Fibroblast of skin of abdomen (primary cell): ENCODE measurements at places on chromosomes 12 and 14.

DNA sequence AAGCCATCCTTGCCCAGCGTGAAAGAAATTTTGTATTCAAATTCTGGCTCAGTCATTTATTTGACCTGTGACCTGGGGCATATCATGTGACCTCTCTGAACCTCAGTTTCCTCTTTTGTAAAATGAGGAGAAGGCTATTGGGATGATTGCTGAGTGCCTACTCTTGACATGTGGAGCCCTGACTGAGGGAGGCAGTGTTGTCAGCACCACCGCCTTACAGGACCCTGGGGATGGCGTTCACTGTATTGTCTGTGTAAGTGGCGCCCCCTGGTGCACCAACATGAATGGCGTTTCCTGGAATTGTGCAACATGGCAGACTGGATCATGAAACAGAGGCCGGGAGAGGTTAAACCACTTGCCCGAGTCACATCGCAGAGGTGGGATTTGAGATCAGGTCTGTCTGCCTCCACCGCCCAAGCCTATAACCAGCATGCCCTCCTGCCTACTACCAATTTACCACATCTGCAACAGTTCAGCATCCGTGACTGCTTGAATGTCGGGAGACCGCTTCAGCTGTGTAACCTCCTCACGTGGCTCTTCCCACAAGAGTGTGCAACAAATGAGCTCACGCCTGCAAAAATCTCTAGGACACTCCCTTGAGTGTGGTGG is 20.1 kb upstream of the CCDC63 start:
- peak; percentile 69 for DNase-seq

DNA sequence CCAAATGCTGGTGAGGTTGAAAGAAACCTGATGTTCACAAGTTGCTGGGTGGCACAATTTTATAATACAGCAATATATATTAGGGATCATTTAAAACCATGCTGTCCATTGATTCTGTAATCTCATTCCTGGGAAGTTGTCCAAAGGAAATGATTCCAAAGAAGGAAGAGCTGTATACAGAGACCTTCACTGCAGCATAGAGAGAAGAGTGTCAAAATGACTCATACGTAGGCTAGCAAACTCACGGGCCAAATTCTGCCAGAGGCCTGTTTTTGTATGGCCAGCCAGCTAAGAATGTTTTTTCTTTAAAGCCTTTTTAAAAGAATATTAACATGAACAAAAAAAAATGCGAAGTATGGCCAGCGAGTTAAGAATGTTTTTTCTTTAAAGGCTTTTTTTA is 69.2 kb upstream of the MED13L start:
- DNase-seq = peak; percentile 92

DNA sequence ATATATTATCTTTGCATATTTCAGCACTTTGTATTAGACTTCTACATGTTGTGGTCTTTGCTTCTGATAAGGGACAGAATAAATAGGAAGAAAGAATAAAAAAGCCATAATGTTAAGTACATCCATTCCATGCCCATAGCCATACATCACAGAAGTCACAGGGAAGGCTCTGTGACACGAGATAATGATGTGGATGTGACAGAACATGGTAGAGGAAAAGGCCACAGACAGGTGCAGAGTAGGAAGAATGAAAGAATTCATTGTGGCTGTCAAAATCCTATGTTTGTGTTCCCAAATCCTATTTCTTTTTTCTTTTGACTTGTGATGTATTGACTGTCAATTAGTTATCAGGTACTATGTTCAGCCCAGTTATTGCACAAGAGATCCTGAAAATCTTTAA is 38.4 kb downstream of the BICD1 start:
- DNase-seq = no peak

DNA sequence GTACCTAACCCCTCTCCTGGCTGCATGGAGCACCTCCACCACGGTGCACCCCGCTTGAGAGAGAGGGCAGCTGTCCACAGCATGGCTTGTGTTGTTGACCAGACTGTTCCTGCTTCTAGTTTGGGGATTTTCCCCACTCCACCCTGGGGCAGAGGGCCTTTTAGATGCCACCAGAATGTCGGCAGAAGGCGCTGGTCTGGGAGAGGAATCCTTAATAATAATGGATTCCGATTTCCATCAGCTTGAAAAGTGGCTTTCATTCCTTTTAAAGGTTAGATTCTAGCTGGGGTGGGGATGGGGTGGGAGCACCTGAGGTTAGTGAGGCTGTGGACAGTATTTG is 1.8 kb downstream of the ESRRB start:
- no peak for DNase-seq

DNA sequence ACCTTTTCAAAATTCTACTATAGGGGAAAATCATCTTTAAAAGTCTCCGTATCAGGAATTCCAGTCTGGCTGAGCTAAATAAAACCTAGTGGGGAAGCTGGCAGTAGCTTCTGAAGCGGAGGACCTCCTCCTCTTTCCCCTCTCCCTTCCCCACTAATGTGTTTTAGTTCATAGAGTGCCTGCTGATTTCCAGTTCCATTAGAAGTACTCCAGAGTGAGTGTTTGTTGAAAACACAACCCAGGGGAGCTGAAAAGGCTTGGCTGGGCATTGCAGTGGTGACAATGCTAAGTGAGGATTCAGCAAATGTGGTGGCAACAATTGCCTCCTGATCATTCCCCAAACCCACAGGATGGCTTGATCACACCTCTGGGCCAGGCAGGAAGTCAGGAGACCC is 144.2 kb upstream of the FRMD6 start:
- DNase-seq = peak; percentile 37

GRCh38 chr12:29781705-29782266 is 2.0 kb downstream of the TMTC1 start:
- no peak for DNase-seq

DNA sequence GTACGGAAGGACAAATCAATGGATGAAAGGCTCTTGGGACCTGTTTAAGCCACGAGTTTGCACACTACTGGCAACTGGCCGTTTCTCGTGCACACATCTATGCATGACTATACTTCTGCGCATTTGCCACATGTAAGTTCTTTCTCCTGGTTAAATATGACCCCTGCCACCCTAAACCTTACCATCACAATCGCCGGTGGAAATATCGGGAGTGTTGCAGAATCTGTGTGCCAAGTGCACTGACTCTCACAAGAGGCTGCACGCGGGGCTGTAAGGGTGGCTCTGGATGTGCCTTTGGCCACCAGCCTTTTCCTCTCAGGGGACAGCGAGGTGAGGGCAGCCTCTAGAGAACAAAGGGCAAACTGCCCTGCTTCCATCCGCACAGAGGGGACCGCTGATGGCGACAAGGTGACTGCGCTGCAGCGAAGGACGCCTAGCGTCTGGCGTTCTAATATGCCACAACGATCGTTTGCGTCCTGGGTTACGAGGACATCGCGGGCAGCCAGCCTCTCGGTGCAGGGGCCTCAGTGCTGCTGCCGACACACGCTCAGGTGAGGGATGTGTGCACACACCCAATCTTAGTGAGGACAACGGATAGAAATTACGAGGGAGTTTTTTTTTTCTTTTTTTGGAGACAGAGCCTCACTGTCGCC is 232.2 kb downstream of the PCNX1 start:
- no peak for DNase-seq

GRCh38 chr12:59780605-59781135 is 184.8 kb downstream of the SLC16A7 start:
- peak; percentile 37 for DNase-seq

DNA sequence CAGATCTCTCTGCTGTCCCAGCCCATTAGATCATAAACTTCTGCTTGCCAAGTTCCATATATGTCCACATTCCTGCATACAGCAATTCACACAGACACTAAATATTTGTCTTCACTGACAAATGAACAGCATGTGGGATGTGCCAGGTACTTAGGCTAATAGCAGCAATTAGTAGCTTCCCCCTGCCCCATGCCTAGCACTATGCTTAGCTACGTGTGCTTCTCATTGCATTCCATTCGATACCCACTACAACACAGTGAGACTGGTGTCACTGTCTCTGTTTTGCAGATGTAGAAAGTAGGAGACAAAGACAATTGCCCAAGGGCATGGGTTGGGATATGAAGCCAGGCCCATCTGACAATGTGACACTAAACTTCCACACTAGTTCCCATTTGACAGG is 308.4 kb downstream of the BCL11B start:
- DNase-seq = peak; percentile 41

- no peak for DNase-seq
These were observed 27.0 kb downstream of the P2RX7 start for GRCh38 chr12:121159467-121160307.

DNA sequence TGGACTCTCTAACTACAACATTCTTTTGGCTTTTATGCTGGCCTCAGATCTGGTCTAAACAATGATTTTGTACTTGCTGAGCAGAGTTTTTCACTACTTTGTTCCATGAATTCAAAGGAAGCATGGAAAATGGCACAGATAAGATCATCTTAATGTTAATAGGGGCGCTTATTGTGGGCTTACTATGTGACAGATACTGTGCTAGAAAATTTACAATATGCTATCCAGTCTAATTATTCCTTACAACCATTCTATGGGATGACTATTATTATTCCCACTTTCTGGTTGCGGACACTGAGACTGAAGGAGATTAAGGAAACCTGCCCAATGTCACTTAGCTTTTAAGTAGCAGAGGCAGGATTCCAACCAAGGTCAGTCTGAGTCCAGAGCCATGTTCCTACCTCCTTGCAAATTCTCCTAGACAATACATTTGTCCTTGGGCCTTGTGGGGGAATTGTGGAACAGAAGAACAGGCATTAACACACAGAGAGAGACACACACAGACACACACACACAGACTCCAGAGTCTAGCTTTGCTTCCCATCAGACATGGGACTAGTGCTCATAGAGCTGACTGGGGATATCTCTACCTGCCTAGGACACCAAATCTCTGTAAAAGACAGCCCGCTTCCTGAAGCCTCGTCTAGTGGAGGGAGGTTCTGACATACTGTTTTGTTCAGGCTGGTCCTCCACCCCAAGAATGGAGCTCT is 107.7 kb downstream of the SLC38A1 start:
- DNase-seq = no peak

DNA sequence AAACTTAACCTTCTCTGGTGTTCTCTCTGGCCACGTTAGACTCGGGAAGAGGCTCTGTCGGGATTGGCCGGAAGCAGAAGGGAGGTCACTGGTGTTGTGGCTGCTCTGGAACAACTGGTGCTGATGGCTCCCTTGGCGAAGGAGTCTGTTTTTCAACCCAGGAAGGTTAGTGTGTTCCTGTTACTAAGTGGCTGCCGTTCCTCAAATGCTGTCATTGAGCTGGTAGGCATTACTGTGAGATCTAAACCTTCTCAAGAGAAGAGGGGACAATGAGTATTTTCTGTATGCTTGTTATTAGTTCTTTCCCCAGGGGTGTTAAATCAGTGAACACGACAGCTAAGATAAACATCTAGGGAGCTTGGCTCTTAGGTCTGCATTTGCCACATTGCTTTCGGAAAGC is 18.3 kb downstream of the POP5 start:
- no peak for DNase-seq

DNA sequence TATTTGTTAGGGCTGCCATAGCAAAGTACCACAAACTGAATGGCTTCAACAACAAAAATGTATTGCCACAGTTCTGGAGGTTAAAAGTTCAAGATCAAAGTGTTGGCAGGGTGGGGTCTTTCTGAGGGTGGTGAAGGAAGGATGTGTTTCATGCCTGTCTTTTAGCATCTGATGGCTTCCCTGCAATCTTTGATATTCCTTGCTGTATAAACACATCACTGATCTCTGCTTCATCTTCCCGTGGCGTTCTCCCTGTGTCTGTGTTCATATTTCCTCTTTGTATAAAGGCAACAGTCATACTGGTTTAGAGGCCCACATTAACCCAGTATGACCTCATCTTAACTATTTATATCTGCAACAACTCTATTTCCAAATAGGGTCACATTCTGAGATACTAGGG is 167.5 kb downstream of the BTG1 start:
- peak; percentile 28 for DNase-seq

DNA sequence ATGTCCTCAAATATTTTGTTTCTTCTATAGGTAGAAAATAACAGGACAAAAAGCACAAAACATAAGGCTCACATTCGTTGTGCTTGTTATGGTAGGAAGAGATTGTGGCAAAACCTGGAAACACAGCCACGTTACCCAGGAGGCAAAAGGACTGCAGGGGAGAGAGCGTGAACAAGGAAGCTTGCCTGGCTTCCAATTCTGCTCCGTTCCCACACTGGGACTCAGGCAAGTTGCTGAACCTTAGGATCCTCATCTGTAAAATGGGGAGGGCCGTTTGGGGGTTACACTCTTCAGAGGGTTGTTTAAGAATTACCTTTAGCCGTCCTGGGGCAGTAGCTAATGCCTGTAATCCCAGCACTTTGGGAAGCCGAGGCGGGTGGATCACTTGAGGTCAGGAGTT is 205.3 kb downstream of the SSPN start:
- no peak for DNase-seq

DNA sequence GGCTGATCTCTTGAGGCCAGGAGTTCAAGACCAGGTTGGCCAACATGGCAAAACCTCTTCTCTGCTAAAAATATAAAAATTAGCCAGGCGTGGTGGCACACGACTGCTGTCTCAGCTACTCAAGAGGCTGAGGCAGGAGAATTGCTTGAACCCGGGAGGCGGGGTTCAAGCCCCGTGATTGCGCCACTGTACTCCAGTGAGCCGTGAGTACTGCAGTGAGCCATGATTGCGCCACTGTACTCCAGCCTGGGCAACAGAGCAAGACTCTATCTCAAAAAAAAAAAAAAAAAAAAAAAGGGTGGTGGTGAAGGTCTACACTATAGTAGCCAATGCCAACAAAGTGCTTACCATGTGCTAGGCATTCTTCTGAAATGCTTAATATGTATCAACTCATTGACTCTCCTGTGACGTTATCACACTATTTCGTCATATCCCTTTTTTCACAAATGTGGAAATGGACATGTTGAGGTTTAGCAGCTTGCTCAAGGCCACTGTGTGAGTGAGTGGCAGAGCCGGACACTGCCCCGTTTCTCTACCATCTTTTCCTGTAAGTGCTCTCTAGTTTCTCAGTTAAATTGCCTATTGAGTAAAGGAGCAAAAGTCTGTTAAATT is 59.6 kb downstream of the GNS start:
- DNase-seq = no peak

GRCh38 chr12:94204499-94205247 is 56.3 kb downstream of the PLXNC1 start:
- DNase-seq = no peak

DNA sequence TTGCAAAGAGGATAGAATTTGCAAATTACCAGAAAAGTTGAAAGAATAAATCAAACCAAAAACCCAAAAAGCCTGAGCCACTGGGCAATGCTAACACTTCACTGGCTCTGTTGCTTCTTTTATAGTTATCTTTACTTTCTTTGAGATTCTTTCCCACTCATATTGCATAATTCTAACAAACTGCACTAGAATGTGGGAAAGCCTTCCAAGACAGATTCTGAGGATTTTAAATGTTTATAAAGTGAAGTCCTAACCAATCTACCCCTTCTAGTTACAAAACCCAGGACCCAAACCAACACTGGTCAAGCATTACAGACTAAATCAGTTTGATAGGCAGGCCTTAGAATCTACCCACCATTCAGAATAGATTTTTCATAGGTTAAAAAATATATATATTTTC is 150.9 kb downstream of the MED13L start:
- DNase-seq = no peak

GRCh38 chr14:23095196-23096108 is at the start of gene C14orf119:
Gene C14orf119, plus strand, starts transcription at chr14:23095505. Its CDS starts 2,154 bp downstream, at chr14:23097659.
- peak; percentile 99 for DNase-seq
